ENCODE measurements at places on chromosomes 7 and 10. TPM values are rescaled to one million over a fixed set of nuclear protein-coding genes. Genes with fewer than 3 reads are reported as not detected.

TDRD1 gene
- 0.06 TPM for total RNA-seq

ATRNL1 gene
- 207 TPM for total RNA-seq

FRMD4A gene
- 63.1 TPM for total RNA-seq

SFRP5 gene
- 0.58 TPM for total RNA-seq

ATP6V0A4 gene
- 57.6 TPM for total RNA-seq

LRIT1 gene
- not detected for total RNA-seq

KCND2 gene
- 1.3 TPM for total RNA-seq

IKZF1 gene
- 12.7 TPM for total RNA-seq

GPR26 gene
- not detected for total RNA-seq

IRF5 gene
- 9.4 TPM for total RNA-seq

SPDYE16 gene
- 0.53 TPM for total RNA-seq

GPR141 gene
- total RNA-seq = 6.4 TPM

NPSR1 gene
- not detected for total RNA-seq

SFR1 gene
- 6.1 TPM for total RNA-seq

ELAPOR2 gene
- total RNA-seq = 8.0 TPM

STEAP4 gene
- total RNA-seq = 4.4 TPM

HABP2 gene
- 0.53 TPM for total RNA-seq

UPK3B gene
- 1.6 TPM for total RNA-seq

TFR2 gene
- total RNA-seq = 5.3 TPM

EPHB6 gene
- 17.6 TPM for total RNA-seq

CDC14C gene
- total RNA-seq = not detected

MALRD1 gene
- 16.3 TPM for total RNA-seq

MASTL gene
- total RNA-seq = 10.3 TPM

VAX1 gene
- not detected for total RNA-seq

BTBD16 gene
- 0.41 TPM for total RNA-seq

AQP1 gene
- 143 TPM for total RNA-seq

EIF3B gene
- total RNA-seq = 113 TPM
